ENCODE measurements at places on chromosomes 5 and 9.

DNA sequence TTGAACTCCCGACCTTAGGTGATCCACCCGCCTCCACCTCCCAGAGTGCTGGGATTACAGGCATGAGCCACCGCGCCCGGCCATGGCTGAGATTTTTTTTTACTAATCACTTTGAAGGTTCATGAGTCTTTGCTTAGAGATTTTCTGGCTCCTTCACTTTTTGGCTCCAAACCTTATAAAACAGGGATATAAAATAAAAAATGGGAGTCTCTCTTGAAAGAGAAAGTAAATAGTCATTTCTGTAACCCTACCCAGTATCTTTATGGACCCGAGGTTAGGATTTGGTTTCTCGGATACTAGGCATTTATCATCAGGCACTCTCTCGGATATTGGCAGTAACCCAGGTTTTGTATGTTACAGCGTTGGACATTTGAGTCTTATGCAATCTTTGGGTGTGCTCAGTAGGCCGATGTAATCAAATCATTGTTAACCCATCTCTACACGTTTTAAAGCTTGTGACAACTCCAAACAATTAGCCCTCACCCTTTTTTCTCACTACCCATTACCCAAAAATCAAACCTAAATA is 25.3 kb downstream of the STXBP1 start:
- no peak for DNase-seq

DNA sequence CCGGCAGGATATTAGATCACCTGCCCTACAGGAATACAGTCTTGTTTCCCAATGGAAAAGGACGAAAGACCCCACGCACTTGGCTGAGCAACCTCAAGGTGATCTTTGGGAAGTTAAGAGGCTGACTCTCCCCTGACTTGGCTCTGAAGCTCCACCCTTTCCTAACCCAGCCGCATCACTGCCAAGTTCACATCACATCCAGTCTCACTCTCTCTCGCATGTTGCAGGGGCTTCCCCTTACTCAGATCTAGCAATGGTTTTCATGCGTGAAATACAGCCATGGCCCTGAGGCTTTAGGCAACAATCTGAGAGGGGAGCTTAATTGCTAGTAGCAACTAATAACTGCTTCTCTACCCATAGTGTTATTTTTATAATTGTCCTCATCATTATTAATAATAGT is 211.6 kb downstream of the DOCK8 start:
- DNase-seq = no peak

DNA sequence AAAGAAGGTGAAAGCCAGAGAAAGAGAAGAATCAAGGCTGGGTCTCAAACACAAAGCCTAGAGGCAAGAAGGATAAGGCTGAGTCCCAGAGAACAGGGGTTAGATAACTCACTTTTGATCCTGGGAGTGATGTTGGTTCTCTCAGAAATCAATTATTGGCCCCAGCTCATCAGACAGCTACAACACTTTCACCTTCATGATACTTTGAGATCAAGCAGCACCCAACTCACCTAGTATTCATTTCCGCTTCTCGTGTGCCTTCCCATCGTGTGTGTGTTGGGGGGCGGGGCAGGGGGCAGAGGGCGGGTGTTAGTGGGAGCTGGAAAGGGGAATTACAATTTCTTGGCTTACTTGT is 92.2 kb upstream of the RAD23B start:
- DNase-seq = no peak

DNA sequence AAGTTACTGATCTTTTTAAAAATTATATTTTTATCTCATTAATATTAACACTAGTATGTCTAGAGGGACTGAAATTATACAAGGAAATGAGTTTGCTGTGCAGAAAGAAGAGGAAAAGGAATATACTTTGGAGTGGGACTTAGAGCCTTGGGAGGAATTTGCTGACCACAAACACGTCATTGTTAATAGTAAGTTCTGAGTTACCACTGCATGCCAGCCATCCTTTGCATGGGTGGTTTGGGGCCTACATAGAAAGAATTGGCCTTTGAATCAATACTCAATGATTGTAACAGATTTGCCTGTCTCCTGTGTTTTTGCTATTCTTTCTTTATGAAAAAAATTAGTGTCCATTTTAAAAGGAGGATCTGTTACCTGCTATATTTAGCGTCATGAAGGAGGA is 232.6 kb upstream of the TNC start:
- no peak for DNase-seq

DNA sequence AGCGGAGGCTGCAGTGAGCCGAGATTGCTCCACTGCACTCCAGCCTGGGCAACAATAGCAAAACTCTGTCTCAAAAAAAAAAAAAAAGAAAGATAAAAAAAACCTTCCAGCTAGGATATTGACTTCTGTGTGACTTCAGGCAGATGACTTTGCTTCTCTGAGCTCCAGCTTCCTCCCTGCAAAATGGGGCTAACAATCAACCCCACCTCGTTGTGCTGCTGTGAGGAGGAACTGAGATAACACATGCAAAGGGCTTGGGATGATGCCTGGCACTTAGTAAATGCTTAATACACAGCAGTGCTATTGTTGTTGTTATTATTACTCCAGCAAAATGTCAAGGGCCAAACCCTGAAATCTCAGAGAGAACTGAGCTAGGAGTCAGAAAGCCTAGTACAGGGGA is 3.5 kb upstream of the CDX1 start:
- DNase-seq = no peak

DNA sequence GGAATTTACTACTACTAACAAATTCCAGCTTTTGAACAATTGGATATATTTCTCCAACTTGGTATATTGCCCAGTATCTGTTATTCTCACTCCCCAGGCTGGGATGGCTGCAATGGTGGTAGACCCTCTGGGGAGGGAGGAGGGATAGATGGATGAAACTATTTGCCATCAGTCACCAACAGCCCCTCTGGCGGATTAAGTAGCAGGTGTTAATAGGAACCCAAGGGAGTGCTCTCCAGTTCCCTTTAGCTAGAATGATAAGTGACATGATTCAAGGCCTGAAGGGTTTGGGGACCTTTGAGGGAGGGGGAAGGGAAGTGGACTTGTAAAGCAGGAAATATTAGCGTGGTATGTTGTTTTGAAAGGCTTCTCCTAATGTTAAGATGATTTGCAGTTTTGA is 824.0 kb upstream of the ARRDC3 start:
- DNase-seq = no peak
